ENCODE measurements at places on chromosomes 7 and 10.

GRCh38 chr10:43965033-43965917 is 316.6 kb upstream of the ZNF32 start:
- peak; percentile 25 for DNase-seq

DNA sequence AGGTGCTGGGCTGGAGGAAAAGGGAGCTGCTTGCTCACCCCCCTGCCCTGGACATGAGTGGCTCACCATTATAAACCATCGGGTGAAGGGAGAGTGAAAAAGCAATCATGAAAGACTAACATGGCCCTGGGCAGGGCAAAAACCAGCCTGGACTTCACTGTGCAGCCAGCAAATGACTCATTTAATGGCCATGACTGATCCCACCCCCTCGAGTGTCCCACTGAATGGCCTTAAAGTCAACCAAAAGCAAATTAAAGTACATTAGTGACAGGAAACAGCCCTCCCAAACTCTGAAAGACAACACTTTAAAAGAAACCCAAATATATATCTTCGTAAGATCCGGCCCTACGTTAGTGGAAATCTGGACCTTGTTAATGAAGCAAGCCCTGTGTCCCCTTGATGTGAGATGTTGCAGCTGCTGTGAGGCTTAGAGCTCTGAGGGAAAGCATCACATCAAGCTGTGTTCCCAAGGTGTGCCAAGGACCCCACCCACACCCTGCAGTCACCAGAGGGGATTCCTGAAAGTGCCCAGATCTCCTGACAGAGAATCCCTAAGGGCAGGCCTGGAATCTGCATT is 31.2 kb downstream of the ADCYAP1R1 start:
- DNase-seq, result no peak

DNA sequence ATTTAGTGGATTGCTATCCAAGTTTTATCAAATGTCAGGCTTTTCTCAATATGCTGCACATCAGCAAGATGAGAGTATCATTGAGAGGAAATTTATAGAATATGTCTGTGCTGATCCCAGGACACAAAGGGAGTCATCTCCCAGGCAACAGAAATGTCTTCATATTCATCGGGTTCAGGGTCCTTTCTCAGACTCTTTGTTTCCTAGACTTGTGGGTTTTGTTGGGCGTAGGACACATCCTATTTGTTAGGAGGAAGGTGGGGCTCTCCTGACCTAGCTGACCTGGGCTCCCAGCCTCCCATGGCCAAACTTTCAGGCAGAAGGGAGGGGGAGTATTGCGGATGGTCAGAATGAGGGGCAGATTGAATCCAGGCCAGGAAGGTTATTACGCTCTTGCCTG is 22.9 kb upstream of the NPS start:
- no peak for DNase-seq

GRCh38 chr7:150980663-150981062 is 2.5 kb upstream of the KCNH2 start:
- DNase-seq, result no peak

DNA sequence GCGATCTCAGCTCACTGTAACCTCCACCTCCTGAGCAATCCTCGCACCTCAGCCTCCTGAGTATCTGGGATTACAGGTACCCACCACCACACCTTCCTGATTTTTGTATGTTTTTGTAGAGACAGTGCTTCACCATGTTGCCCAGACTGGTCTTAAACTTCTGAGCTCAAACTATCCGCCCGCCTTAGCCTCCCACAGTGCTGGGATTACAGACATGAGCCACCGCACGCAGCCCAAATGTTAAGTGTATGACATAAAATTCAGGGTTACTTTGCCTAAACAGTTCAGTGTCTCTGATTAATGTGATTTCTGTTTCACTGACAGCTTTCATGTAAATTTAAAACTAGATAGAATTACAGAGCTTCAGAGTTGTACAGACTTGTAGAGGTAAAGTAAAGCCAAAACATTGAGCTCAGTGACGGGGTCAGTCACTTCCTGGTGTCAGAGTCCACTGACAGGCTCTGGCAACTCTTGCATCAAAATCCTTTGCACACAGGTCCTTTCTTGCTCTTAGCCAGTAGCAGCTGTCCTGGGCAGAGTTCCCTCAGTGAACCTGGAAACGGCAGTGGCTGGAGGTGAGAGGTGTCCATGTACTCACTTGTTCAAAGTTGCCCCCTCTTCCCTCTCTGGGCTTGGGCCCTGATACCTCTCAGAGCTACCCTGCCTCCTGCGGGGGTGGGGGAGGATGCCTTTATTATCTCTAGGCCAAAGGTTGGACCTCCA is 33.7 kb downstream of the MGMT start:
- DNase-seq, result no peak

- peak; percentile 5 for DNase-seq
Measured at GRCh38 chr7:46218461-46219200, 297.6 kb upstream of the IGFBP3 start.

GRCh38 chr7:87874066-87874465 is 2.1 kb downstream of the SLC25A40 start:
- DNase-seq, result no peak

DNA sequence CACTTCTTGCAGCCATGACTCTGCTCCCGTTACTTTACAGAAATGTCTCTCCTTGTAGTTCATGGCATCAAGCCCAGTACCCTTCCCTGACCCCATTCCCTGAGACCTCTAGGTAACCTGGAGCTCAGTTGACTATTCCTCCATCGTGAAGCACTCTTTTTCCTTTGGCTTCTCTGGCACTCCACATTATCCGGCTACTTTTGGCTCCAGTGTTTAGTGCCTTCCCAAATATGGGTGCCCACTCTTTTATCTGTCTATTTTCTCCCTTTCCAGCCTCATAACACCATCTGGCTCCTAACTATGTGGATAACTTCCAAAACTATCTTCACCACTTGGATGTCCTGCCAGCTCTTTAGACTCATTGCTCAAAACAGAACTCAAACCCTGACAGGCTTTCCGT is 744.7 kb upstream of the GALNT17 start:
- no peak for DNase-seq

GRCh38 chr7:27515933-27516332 is 146.8 kb downstream of the HIBADH start:
- DNase-seq, result no peak

GRCh38 chr10:91104193-91105041 is 116.0 kb upstream of the PCGF5 start:
- no peak for DNase-seq

- no peak for DNase-seq
Measured at GRCh38 chr7:128725531-128725930, 13.6 kb upstream of the CALU start.

DNA sequence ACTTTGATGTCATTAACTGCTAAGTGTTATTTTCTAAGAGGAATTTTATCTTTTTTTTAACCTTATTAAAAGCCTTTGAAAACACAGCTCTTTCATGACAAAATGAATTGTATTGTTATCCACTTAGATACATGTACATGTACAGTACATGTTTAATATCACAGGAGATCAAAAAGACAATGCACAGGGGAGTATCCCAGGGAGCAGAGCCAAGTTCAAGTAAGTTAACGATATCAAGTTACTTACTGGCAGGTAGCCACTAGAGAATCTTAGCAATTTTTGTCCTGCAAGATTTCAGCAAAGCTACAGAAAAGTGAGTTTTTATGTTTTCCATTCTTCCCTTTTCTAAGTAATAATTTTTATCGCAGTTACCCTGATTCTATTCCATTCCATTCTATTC is 33.9 kb upstream of the ARL4A start:
- peak; percentile 41 for DNase-seq

DNA sequence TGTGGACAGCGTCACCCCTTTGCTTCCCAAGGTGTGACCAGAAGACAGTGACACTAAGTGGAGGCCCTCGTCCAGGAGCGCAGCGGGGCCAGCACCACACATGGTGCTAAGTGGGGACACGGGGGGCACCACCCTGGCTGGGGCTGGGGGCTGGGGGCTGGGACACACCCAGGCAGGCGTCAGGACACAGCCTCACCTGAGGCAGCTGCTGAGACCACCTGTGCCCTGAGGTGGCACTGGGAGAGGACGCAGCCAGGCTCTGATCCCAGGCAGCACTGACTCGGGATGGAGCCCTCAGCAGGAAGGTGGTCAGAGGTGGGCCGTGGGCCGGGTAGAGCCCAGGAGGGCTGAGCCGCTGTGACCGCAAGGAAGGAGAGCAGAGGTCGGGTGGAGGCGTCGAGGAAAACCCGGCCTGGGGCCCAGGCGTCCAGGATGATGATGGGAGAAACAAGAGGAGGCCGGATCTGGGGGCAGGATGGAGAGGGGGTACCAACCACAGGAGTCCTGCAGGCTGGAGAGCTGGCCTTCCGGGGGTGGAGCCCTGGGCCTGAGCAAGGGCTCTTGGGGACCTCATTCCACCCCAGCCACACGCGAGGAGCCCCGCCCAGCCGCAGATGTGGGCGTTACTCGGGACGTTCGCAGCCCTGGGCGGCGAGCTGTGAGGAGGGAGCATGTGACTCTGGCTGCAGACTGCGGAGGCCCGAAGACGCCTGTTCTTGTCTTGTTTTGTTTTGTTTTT is 22.5 kb downstream of the LRRC27 start:
- DNase-seq, result no peak

DNA sequence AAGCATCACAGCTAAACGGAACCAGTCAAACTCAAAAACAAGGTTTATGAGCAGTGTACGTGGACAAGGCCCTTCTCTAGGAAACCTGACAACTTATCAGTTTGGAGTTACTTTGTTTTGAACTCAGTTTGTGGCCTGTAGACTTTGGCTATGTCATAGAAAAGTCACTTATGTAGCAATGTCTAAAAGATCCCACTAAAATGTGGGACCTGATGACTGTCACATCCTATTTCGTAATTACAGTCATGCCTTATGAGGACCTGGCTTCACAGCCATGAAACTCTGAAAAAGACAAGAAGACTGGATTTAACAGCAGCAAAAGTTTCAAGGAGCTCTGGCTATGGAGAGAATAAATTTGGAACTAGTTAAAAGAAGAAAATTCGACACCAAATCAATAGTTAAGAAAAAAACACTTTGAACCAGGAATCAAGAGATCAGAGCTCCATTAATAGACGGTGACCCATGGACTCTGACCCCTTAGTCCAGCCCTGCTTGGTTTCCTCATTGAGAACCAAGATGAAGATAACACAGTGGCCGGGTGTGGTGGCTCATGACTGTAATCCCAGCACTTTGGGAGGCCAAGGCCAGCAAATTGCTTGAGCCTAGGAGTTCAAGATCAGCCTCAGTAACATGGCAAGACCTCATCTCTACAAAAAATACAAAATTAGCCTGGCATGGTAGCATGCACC is 204.3 kb downstream of the SFMBT2 start:
- DNase-seq, result no peak

- DNase-seq, result peak; percentile 57
Measured at GRCh38 chr10:23294638-23295247, 49.9 kb downstream of the C10orf67 start.

DNA sequence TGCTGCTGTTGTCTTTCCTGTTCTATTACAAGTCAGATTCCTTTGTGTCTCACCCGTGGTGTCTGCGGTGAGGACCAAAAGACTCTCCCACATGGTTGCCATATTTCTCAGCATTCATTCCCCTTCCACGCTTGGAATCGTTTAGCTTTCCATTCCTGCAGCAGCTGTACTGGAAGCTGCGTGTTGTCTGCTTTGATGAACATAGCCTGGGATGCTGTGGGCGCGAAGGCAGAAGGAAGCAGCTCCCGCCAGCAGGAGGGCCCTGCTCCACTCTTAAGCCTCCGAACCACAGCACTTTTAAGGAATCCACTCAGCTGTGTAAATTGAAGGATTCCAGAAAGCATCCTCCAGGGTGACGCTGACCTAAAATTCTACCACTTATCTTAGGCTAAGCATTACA is 303.6 kb upstream of the PITRM1 start:
- DNase-seq, result no peak

DNA sequence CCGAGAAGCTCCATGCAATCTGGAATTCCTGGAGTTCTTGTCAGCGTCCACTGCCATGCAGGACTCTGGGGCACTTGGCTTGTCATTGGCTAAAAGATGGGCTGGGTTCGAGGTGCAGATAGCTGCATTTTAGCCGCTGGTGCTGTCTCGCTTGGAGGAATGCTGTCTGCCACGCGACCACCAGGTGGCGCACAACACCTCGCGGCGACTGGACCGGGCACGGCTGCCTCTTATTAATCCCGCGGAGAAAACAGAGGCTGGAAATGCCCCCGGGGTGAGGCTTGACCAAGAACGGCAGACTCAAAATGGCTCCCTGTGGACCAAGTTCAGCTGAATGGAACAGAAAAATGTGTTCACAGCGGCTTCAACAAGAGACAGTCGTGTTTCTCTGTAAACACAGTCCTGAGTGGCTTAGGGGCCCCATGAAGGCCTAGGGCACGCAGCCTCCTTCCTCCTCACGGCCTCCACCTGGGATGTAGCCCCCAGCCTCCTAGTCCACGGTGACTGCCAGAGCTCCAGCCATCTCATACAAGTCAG is 46.2 kb downstream of the AOC1 start:
- peak; percentile 86 for DNase-seq

GRCh38 chr7:93327006-93327633 is 95.0 kb downstream of the VPS50 start:
- peak; percentile 93 for DNase-seq

DNA sequence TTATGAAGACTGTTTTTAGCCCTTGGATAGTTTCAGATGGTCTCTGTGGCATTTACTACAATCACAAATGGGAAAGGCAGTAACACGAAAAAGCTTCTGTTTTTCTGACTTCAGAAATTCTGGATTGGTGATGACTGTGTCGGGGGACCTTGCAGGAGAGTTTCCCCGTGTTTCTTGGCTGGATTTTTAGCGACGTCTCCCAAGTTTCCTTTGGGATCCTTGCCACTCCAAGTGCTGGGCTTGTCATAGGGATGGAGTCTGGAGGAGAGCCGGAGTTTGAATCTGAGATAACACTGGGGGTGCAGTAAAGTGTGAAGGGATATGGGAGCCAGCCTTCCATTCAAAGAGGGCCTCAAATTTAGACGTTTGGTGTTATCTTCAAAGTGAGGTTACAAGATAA is 179.0 kb downstream of the SNX10 start:
- DNase-seq, result no peak

DNA sequence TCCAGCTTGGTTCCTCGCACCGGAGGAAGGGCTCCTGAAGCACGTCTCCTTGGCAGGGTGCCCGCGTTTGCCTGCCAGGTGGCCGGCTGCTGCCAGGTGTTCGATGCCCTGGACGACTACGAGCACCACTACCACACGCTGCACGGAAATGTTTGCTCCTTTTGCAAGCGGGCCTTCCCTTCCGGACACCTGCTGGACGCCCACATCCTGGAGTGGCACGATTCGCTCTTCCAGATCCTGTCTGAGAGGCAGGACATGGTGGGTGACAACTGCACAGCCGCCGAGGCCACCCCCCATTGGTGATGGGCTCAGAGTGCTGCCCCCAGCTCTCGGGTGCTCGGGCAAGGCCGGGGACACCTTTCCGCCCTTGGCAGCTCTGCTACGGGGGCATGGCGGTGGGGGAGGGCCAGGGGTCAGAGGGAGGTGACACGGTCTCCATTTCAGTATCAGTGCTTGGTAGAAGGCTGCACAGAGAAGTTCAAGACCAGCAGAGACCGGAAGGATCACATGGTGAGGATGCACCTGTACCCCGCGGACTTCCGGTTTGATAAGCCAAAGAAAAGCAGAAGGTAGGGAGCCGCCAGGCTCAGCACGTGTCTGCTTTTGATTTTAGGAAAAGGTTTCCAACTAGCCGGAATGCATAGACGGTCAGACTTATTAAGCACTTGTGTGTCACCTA is 1.1 kb downstream of the ZNF511 start:
- DNase-seq, result no peak

Measured in adipocyte (in vitro differentiated cells).